ENCODE measurements at places on chromosomes 2 and 18.

DNA sequence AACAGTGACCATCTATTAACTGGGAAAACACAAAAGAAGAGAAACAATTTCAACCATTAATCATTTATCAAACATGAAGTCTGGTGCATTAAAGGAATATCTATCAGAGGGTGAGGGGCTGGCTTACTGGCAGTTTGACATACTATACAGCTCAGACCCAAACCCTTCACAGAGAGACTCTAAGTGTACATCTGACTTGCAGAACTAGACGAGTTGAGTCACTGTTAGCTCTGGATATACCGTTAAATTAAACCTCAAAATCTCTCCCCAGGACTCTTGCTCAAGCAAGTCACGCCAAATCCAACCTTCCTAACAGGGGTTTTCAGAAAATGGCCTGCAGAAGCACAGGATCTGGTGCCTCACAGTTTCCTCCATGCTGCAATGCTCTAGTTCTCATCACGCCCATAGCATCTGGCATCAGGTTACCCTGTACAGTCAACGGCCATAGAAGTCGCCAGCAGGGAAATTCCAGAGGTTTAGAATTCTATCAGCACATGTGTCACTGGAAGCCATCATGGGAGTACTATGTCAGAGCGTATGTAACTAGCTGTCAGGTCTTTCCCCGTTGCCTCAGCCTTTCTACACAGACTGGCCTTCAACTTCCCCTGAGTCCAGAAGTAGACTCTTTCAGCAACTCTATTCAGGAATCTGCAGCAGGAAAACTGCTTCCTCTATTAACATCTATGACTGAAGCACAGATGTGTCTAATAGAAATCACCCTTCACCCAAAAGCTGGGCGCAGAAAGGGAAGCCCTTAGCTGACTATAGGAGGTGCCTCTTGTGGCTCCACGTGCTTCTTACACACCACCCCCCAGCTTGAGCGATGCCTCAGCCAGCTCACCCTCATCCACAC lies 9.3 kb downstream of the TGOLN2 start:
- no peak for DNase-seq

DNA sequence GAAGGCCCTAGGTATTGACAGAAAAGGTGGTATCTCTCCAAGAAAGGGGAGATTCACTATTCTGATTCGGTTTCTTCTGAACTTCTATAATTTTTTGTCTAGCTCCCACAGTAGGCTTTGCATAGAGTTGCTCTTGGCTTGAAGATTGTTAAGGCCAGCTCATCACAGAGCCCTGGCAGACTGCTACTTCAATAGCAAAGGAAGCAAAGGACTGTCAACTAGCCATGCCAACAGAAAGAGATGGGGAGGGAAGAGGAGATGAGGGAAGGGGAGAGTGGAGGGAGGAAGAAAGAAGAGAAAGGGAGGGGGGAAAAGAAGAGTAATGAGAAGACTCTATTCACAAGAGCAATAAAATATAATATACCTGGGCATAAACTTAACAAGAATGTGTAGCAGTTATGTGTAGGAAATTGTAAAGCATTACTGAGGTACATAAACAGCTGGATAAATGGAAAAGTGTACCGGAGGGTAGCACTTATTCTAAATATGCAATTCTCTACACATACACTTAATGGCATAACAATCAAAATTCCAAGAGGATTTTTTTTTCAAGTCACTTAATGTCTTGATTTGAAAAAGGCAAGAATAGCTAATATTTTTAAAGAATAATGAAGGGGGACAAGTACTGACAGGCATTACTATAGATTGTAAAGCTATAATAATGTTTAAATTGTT lies 102.5 kb downstream of the LOXHD1 start:
- no peak for DNase-seq

GRCh38 chr2:119204525-119204924 lies 19.1 kb upstream of the STEAP3 start:
- DNase-seq: no peak

GRCh38 chr2:204472375-204472774 lies 72.9 kb upstream of the PARD3B start:
- DNase-seq: no peak

DNA sequence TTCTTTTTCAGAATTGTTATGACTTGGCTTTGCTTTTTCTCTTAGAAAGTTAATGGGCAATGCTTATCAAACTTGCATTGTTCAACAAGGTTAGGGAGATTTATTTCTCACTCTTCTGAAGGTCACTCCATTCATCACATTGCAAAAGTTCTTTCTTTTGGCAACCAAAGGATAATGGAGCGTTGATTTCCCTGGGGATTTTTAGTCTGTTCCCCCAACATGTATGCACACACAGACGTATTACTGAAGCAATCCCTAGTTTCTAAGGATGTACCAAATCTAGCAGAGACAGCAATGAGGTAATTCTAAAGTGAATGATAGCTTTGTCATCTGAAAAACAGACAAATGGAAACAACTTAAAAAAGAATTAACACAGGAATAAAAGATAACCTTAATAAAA lies 349.1 kb downstream of the NYAP2 start:
- DNase-seq: no peak

- no peak for DNase-seq
These were observed 59.9 kb downstream of the INPP4A start for GRCh38 chr2:98504381-98505109.

GRCh38 chr2:215466097-215466909 lies 30.4 kb upstream of the FN1 start:
- no peak for DNase-seq

GRCh38 chr2:235472443-235472842 lies 21.4 kb upstream of the AGAP1 start:
- DNase-seq: no peak

GRCh38 chr2:234672498-234673150 lies 175.7 kb upstream of the ARL4C start:
- no peak for DNase-seq

- DNase-seq: no peak
These were observed 40.6 kb downstream of the EHD3 start for GRCh38 chr2:31274401-31275075.

DNA sequence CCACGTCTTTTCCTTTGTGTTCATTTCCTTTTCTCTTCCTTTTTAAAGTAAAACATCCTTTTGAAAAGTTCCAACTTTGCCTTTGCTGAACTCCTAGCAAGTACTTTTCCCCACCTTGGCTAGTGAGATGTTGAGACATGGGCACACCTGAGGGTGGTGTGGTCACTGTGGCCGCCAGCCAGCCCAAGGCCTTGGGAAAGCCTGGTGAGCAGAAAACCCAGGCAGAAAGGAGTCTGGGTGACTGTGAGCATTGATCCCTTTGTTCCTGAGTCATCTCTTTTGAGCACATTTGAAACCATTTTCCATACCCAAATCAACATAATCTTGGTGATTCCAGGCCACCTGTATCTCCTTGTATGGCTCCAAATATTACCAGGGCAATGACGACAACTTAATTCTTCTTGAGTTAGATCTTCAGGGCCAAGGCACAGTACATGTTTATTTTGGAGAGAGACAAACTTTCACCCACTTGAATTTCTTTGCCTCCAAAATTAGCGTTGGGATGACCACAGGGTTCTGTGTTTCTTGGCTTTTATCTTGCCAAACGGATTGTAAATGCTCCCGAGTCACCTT lies 14.5 kb downstream of the EPAS1 start:
- no peak for DNase-seq

DNA sequence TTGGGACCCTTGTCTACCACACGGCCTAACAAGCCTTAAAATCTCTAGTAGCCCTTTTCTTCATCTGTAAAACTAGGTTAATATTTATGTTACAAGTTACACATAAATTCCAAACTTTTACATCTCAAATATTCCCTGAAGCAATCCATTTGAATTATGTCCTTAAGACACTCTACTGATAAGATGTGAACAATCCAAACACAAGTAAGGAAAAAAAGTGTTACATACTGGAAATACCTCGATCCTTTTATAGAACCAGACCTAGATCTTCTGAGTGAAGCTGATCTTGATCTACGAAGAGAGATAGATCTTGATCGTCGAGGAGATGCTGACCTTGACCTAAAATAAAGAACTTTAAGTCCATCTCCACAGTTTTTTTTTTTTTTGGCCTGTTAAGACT lies 3.3 kb downstream of the SRSF7 start:
- no peak for DNase-seq

GRCh38 chr2:35454966-35455638 lies 900.5 kb upstream of the CRIM1 start:
- no peak for DNase-seq

DNA sequence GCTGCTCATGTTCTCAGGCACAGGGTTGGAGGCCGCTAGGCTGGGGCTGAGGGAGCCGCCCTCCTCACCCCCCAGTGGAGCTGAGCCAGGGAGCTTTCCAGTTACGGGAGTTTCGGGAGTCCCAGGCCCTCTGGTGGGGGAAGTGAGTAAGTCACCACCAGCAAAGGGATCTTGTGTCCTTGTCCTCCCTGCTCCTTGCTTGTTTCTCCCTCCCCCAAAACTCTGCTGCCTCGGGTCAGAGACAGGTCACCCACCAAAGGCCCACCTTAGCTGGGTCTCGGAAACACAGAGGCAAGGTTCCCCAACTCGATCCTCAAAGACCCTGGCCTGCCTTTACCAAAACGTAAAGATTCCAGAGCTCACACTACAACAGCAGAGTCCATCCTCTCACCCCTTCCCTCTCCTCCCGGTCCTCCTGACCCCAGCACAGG lies 60.5 kb upstream of the POMC start:
- no peak for DNase-seq

- DNase-seq: no peak
These were observed 207.7 kb downstream of the TNS1 start for GRCh38 chr2:217795067-217795466.

- DNase-seq: no peak
These were observed 16.7 kb upstream of the DSG1 start for GRCh38 chr18:31301201-31301655.

- DNase-seq: no peak
These were observed 4.3 kb downstream of the RAX start for GRCh38 chr18:59268721-59269562.

- no peak for DNase-seq
These were observed 880.4 kb downstream of the TRIB2 start for GRCh38 chr2:13597176-13597575.

- DNase-seq: no peak
These were observed 10.6 kb upstream of the ABCA12 start for GRCh38 chr2:215149060-215149459.

DNA sequence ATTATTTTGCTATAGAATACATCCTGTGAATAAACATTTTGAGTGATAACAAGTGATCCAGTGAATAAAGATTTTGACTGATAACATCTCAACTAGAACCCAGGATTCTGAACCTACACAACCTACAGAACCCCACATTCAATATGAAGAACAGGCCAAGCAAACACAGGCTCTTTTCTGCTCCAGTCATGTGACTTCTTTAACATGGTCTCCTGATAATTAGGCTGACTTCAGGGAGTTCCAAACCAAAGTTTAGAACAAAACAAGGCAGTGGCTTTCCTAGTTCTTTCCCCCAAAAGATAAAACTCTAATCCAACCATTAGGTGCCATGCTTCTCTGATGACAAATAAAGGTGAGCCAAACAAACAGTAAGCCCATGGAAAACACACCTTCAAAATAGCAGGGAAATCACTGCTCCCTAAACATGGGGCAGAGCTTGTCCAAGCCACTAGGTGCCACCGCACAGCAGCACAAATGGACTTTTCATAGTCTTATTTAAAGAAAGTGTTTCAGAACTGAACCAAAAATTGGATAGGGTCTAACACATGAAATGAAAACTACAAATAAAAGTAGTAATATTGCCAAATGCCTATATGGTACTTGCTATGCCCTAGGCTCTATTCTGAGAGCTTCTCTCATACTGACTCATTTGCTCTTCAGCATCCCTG lies 95.3 kb downstream of the EVA1A start:
- DNase-seq: no peak

DNA sequence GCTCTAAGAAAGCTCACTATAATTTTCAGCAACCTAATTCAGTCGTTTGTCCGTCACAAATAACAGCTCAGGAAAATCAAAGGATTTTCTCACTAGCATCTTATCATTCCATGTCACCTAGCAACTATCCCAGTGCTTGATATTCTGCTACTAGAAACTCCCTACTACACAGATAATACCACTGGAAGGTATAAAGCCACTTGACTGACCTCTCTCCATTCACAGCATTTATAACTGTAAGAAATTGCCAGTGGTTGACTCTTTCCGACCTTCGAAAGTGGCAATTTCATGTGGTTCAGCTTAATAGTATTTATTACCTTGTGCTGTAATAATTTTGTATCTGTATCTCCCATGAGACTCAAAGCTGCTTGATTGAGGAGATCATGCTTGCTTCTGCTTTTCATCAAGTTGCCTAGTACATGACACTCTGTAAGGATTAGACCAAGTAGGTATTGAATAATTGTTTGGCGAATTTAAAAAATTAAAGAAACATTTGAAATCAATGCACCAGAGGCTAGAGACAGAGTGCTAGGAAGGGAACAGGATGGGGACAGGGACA lies 79.6 kb upstream of the TACR1 start:
- no peak for DNase-seq

DNA sequence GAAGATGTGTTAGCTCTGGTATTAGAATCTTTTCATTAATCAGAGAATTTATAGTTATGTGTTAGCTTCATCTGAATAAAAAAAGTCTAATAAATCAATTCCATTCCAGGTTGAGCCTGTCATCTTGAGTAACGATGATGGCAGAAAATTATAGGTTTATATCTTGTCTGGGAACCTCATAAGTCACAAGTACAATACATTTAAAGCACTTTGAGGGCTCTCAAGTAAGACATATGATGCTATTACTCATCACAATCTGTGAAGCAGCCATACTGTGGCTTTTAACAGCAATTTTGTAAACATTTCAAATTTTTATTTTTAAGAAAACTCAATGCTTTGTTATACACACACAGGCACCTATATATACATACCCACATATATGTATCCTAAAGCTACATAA lies 484.1 kb upstream of the VRK2 start:
- no peak for DNase-seq

DNA sequence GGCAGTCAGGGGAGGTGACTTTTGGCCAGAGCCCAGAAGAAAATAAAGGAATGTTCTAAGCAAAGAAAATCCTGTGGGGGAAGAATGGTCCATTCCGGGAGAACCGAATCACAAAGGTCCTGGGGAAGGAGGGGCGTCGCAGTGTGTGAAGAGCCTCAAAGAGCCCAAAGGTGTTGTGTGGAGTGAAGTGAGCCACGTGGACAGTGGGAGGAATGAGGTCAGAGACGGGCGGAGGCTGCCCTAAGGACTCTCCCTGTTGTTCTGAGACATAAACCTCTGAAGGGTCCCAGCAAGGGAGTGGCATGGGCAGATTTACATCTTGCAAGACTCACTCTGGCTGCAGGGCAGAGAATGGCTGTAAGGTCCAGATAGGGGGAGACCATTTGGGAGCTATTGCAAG lies 91.3 kb upstream of the SEC11C start:
- no peak for DNase-seq

- DNase-seq: no peak
These were observed 63.9 kb downstream of the TRPM8 start for GRCh38 chr2:233980955-233981561.
